ENCODE measurements at places on chromosomes 1 and 21.

DNA sequence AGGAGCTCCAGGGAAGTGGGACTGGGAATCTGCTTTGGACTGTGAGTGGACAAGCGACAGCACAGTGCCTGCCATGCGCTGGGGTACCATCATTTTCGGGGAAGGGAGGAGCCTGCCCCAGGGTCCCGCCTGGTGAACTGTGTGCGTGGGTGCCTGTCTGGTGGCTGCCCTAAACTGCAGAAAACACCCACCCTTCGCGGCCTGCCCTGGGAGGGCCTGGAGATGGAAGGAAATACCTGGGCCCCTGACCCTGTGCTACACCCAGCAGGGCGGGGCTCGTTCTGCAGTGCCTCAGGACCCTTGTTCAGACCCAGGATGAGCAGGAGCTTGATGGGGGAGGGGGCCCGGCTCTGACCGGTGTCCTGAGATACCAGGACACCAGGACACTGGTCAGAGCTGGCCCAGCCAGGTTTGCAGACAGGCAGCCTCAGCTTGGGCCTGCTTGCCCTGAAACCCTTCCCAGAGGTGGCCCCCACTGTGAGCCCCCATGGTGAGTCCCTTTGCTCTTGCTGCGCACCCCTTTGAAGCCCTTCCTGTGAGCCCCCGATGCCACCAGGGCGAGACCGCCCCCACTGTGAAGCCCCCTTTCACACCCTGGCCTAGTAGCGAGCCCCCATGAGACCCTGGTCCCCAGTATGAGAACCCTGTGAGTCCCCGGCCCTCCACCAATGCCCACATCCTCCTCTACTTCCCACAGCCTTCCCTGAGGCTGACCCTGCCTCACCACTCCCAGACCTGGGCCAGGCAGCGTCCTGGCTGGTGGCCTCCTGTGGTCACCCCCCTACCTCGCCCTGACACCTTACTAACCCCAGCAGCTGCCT lies 2.6 kb downstream of the GJC2 start:
- DNase-seq = no peak

DNA sequence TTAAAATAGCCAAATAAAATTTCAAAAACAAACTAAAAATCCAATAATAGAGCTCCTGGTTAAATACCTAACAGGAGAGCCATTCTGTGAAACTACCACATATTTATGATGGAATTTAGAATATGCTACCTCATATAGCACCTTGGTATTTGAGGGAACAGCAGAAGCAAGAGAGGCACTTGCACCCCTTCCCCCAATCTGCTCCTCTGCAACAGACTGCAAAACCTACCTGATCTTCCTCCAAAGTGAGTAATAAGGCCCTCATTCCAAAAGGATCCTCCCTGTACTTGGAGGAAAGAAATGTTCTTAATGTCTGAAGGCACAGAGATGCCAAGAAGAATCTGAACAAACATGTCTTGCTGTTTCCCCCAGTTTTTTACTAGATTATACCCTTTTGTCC lies 28.1 kb upstream of the RNPC3 start:
- DNase-seq = no peak

DNA sequence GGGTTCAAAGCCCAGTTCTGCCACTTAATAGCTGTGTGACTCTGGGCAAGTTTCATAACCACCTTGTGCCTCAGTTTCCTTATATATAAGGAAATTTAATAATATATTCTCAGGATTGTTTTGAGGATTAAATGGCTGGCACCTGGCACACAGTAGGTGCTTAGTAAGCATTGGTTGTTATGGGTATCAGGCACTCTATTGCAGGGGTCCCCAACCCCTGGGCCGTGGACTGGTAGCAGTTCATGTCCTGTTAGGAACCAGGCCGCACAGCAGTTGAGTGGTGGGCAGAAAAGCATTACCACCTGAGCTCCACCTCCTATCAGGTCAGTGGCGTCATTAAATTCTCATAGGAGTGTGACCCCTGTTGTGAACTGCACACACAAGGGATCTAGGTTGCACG lies 18.5 kb downstream of the PARS2 start:
- no peak for DNase-seq

GRCh38 chr1:16092097-16092922 lies 18.9 kb upstream of the FAM131C start:
- no peak for DNase-seq

DNA sequence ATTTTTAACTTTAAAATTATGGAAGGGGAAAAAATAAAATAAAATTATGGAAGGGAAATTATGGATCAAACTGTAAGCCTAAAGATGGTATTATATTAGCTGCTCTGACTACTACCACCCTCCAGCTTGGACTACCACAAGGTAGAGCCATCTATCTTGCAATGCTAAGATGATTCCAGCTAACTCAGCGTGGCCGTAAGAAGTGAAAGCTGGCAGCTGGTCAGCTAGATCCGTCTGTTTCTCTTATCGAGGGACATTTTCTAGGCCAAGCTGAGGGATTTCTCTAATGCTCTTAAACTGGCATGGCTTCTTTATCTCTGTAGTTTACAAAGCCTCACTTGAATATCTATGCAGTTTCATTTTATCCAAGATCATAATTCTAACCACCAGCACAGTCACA lies 31.5 kb downstream of the LYST start:
- DNase-seq = no peak

- no peak for DNase-seq
Observed at GRCh38 chr1:91830242-91831131, 55.5 kb downstream of the TGFBR3 start.

GRCh38 chr1:151829352-151830046 lies 2.1 kb downstream of the RORC start:
- peak; percentile 78 for DNase-seq

DNA sequence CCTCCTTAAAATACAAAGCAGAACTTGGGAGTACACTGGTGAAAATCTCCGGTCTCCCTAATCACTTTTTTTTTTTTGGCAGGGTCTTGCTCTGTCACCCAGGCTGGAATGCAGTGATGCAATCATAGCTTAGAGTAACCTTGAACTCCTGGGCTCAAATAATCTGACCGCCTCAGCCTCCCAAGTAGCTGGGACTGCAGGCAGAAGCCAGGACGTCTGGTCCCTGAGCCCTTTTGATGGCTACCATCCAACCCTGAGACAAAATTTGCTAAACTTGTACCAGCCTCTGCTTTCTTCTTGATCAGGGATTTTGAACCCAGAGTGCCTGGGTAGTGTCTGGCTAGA lies 4.1 kb downstream of the L1TD1 start:
- no peak for DNase-seq

DNA sequence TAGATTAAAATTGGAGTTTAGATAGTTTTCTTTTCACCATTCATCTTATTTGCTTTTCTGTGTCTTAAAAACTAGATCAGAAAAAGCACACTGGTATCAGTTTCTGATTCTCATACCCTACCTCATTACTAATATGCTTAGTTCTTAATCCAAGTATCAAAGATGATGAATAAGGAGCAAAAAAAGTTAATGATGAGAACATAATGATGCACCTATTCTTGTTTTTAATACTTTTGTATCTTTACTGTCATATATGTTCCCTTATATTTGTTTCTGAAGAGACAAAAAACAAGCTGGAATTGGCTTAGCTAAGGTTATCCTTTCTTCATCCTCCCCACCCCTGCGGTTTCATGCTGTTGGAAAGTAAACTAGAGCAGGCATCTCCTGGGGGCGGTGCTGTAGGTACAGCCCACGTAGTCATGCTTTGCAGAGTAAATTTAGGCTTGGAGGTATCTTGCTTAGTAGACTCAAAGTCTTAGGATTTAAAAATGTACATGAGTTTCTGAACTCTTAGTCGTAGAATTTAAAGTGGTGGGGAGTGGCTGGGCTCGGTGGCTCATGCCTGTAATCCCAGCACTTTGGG lies 16.4 kb downstream of the CNIH4 start:
- DNase-seq = no peak

DNA sequence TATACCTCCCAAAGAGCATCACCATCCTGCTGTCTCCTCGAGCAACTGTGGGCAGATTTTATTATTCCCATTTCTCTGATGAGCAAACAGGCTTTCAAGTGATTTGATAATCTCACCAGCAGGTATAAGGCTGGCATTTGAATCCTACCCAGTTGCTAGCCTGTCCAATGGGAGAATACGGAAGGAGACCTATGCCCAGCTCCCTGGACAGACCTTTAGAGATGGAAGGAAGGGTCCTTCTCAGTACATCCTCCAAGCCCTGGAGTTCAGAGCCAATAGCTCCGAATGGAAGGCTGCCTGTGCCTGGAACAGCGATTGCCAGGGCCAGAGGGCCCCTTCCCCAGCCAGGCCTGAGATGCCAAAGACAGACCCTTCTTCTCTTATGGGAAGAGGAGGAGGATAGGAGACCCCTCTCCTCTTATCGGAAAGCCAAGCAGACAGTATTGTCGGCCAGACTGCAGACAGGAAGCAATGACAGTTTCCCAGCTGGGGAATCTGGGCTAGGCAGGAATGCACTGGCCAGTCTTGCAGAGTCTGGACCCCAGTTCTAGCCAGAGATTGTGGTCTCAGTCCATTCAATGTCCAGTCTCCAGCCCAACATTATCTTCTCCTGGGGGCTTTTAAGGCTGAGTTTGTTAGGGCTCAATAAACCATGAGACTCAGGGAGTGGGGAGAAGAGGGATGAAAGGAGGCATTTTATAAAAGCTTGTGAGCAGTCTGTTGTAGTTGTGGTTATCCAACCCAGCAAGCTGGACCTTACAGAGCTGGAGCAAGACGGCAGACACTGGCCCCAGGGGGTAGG lies 2.0 kb downstream of the IFFO2 start:
- DNase-seq = no peak

DNA sequence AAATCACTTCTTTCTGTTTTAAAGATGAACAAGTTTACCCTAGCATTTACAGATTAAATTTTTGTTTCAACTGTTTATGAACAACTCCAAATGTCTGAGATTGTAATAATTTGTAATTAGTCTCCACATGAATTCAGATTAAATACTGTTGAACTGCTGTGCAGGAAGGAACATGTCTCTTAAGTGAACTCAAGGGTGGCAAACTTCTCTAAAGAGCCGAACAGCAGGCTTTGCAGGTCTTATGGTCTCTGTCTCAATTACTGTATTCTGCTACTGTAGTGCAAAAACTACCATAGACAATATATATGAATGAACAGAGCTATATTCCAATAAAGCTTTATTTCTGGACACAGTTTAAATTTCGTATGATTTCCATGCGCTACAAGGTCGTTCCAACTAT lies 6.6 kb downstream of the RSBN1 start:
- no peak for DNase-seq

- DNase-seq = no peak
Observed at GRCh38 chr1:52613636-52614373, 11.6 kb downstream of the GPX7 start.

DNA sequence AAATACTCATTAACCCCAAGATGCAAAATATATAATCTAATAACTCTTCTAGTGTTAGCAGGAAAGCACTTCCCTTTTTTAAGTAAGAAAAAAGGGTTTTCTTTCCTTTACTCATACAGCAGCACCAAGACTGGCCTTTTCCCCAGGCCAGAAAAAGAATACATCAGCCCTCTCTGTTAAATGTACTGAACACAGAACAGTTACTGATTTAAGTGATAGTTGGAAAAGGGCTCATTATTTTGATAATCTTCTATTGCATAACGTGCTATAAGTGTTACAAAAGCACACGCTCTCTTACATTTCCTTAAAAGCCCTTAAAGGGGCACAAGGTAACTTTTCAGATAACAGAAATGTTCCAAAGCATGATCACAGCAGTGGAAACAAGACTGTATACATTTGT lies 142.9 kb downstream of the TIAM1 start:
- DNase-seq = no peak

DNA sequence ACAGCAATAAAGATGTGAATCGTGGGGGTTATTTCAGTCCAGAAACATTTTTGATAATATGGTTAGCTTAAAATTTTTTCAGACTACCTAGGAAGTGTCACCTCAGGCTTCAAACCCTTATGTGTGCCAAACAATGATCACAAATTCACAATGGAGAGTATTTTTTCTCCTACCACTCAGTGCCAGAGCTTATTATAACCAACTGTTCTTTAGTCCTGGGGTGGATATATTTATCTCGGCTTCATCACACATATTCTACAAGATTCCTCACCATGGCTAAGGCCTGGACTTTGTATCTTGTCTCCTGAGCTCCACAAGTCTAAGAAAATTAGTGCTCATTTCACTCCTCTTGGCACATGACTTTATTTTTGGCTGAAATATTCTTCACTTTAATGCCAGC lies 629.1 kb downstream of the RWDD3 start:
- DNase-seq = no peak

DNA sequence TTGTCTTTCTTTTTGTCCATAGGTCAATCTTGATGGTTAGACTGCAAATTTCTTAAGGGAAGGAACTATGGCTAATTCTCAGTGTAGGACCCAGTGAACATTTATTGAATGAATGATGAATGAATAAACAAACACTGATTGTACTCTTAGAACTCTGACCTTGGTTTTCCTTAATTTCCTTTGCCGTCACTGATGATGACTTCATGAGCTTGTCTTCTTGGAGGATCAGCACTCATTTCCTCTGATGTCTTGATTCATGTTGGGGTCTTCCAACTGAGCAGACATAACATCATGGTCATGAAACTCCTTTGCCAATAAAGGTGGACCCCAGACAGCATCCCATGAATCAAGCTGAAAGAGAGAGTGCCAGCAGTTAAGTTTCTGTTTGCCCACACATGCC lies 96.3 kb downstream of the PLPP3 start:
- no peak for DNase-seq

- no peak for DNase-seq
Observed at GRCh38 chr1:48006264-48006663, 9.1 kb upstream of the TRABD2B start.

GRCh38 chr1:65113298-65113697 lies 34.7 kb upstream of the AK4 start:
- no peak for DNase-seq

- peak; percentile 41 for DNase-seq
Observed at GRCh38 chr21:25999921-26000582, 170.5 kb downstream of the APP start.

- no peak for DNase-seq
Observed at GRCh38 chr21:15212206-15212605, 147.4 kb upstream of the NRIP1 start.

DNA sequence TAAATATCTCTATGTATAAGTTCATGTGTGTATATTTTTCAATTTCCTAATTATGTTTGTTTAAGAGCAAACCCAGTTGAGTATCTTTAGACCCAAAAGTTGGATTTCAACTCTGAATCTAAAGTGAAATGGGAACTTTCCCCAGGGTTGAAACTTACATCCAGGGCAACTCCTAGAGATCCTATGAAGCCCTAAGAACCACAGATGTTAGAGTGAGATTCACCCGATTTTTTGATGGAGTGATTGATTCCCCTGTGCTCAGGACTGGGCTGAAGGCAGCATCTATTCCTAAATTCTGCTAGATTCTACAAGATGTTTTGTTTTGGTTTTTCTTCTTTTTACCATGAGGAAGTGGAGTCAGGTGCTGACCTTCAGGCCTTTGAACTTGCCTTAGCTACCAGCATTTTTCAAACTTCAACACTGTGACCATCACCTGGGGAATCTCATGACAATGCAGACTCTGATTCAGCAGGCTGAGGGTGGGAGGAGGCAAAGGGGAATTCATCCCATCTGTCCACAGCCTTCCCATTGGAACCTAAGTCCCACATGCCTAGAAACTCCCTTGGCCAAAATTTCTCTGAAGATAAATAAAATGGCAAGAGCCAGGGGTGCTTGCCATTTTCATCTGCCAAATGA lies 145.5 kb downstream of the ETS2 start:
- DNase-seq = no peak

- no peak for DNase-seq
Observed at GRCh38 chr1:20626524-20626923, 6.7 kb upstream of the PINK1 start.

- DNase-seq = peak; percentile 30
Observed at GRCh38 chr1:45913183-45913683, 109.8 kb downstream of the MAST2 start.

Data from activated CD4-positive, alpha-beta T cell treated with anti-CD3 and anti-CD28 coated beads, Interleukin-2, amount 50 U/mL, for 16 hours (primary cell).